GM20000 (cell line): ENCODE measurements at places on chromosomes 6 and 20.

- no peak for DNase-seq
Measured at GRCh38 chr6:122066200-122066599, 333.3 kb upstream of the HSF2 start.

DNA sequence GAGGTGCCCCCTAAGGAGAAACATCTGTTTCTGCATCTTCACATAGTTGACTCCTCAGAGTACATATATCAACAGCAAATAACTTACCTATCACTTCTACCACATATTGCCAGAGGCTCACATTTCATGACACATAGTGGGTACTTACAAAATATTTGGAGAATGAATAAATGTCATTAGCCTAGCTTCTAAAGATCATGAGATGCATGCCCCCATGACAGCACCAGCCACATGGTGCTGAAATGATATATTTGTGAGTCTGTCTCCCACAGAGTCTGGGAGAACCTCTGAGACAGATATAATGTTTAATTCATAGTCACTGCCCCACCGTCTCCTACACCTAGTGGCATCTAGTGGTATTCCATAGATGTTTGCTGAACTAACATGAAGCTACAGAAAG is 555.6 kb downstream of the KIF16B start:
- no peak for DNase-seq

DNA sequence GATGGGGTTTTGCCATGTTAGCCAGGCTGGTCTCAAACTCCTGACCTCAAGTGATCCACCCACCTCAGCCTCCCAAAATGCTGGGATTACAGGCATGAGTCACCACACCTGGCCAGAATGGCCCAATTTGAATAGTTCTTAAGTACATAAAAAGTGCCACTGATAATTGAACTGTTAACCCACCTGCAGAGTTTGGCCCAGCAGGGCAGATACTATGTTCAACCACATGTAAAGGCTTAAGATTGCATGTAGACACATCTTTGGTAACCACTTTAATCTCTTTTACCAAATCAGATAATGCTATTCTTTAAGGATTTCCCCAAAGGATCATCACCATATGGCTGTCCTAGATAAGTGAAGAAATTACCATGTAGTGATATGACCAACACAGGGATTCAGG is 21.3 kb upstream of the SGK1 start:
- no peak for DNase-seq

DNA sequence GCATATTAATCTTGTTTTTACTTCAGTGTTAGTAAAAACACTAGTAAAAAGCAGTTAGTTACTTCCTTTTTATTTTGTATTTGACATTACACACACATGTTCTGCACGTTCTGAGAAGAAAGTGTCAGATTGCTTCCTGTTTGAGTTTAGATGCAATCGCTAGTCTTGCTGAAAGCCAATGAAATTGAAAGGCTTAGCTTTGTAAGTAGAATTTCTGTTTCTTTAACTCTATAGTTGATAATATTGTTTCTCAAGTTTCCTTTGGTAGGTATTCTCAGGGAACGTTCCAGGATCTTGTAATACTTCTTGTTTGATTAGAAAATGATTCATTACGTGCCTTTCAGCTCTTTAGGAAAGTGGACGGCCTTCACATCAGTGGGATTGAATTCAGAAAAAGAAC is 55.0 kb downstream of the CDKAL1 start:
- no peak for DNase-seq

DNA sequence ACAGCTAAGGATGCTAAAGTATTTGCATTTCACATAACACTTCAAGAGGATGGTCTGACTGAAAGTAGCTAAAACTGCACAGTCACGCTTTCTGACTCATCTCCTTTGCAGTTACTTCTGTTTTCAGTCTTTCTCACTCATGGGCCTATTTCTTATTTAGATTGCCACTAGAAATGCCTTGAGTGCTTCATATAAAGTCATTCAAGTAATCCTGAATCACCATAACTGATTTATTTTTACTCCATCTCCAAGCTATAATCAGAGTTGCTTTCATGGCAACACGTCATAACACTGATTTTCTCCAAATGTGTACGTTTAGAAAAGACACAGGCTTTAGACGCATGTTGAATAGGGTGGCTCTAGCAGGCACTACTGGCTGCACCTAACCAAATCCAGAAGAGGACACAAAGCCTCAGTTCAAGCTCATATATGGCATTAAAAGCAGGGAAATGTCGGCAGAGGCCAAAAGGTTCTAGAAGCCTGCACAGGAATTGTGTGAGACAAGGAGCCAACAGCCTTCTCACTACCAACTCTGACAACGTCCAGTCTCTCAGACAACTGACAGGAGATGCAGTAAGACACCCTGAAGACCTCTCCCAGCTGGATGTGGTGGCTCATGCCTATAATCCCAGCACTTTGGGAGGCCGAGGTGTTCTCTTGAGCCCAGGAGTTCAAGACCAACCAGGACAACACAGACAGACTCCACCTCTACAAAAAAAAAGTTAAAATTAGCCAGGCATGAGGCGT is 64.1 kb upstream of the BEND6 start:
- peak; percentile 86 for DNase-seq

- peak; percentile 4 for DNase-seq
Measured at GRCh38 chr6:91240878-91241603, 654.2 kb upstream of the MAP3K7 start.

DNA sequence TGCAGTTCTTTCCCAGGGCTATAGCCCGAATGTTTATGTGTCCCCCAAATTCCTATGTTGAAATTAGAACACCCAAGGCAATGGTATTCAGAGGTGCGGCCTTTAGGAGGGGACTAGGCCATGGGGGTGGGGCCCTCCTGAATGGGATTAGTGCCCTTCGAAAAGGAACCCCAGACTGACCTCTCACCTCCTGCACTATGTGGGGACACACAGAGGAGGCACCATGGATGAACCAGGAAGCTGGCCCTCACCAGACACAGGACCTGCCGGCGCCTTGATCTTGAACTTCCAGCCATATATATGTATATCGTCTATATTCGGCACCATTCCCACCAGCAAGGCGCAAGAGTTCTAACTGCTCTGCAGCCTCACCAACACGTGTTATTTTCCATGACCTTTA is 101.5 kb upstream of the BHLHE23 start:
- no peak for DNase-seq

DNA sequence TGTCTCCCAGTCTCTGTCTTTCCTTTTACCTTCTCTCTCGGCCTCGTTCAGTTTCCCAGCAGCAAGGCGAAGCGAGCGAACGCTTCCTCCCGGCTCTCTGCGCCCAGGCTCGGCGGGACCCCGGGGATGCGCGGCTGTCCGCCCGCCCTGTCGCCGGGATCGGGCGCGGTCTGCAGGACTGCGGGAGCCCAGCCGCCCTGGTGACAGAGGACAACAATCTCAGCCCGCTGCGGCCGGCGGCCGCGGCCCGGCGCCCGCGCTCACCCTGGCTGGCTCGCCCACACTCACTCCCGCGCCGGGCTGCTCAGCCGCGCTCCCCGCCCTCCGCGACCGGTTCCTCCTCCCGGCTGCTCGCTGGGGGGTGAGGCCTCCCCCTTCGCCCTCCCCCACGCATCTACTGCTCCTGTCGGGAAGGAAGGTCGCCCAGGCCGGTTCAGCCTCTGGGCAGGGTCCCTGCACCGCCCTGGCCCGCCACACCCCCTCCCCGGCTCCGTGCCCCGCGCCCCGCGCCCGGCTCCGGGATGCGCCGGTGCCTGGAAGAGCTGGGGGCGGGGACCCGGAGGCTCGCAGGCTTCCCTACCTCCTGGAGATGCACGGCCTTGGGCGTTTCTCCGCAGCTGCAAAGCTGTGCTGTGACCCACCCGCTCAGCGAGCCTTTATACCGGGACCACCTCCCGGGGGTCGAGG is 410 bp downstream of the SYNE1 start:
- DNase-seq = peak; percentile 45

- DNase-seq = no peak
Measured at GRCh38 chr20:57870597-57871236, 160.9 kb upstream of the PMEPA1 start.

DNA sequence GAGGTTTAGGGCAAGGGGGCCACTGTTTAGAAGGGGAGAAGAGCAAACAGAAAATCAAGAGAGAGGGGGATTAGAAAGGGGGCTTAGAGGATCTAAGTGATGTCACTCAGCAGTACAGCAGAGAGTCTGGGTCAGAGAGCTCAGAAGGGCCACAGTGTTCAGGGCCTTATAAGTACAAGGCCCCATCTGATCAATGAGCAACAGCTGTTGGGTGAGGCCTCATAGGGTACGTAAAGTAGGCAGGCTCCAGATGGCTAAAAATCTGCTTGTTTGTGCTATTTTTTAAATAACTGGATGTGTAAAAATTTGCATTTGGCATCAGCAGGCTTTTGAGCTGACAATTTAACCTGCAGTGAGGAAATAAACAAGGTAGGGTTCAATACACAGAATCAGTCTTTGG is 149.8 kb downstream of the SH3BGRL2 start:
- no peak for DNase-seq

DNA sequence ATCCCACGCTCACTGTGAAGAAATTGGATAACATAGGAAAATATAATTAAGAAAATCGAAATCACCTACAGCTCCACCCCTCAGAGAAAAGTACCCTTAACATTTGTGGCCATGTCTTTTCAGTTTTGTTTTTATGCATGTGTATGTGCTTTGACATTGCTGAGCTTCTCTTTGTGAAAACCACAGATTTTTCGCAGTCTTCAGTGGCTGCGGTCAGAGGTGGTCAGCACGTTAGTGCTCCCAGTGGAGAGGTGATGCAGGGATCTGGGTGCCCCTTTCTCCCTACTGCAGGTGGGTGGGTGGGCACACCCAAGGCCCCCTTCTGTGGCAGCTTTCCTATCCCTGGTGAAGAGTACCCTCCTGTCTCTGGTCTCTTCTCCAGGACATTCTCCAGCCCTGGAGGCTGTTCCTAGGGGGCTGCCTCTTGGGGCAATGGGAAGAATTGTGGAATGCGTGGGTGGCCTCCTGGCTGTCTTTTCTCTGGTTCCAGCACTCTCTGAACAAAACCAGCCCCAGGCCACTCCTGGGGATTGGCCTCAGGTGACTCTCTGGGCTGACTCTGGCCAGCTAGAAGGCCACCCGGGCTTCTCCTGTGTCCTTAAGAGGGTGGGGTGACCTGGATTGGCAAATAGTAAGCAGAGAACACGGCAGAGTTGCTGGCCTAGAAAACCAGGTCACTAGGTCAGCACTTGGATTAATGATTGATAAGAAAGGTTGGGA is 49.8 kb upstream of the FANCE start:
- peak; percentile 56 for DNase-seq

DNA sequence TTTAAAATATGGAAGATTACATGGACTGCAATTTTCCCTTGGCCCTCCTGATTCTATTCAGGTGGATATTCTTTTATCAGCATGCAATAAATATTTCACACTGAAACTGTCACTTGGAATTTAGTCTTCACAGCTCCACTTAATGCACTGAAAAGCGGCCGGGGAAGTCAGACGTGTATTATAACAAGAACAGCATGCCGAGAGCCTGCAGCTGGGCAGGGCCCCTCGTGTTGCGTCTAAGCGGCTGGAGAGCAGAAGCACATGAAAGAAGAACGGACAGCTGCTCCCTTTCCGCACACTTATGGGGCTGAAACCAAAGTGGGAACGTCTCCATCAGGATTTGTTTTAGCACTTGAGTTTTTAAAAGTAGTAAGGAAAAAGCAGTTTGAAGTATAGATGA is 57.2 kb downstream of the LYRM4 start:
- DNase-seq = no peak

GRCh38 chr20:2799271-2799670 is 1.2 kb downstream of the CPXM1 start:
- DNase-seq = no peak

DNA sequence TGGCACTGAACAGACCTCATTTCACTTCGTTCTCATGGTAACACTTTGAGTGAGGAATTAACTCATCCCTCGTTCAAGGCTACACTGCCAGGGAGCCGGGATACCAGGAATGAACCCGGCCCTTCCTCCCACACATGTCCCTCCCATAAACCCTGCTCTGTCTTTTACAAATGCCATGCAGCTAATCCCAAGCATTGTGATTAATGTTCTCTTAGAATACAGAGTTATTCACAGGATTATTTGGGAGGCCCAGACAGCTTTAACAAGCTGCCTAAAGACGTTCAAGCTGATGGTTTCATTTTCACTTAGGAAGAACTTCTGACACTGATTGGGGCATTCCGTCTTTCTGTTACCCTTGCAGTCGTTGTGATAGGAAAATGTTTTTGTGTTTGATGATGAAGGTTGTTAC is 42.5 kb upstream of the CD83 start:
- DNase-seq = peak; percentile 51

GRCh38 chr6:31010393-31011060 is at the start of gene MUC22:
Gene MUC22, plus strand, starts transcription at chr6:31010474. Its CDS starts 233 bp downstream, at chr6:31010707.
- no peak for DNase-seq

DNA sequence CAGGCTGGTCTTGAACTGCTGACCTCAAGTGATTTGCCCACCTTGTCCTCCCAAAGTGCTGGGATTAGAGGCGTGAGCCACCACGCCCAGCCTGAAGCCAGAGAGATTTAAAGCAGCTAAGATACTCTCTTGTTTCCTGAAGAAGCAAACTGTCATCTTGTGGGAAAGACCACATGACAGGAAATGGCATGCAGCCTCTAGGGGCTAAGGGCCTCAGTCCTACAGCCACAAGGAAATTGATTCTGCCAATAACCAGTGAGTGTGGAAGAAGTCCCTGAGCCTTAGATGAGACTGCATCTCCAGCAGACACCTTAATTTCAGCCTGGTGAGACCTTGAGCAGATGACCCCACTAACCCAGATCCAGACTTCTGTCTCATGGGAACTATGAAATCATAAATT is 40.9 kb downstream of the KIZ start:
- no peak for DNase-seq

DNA sequence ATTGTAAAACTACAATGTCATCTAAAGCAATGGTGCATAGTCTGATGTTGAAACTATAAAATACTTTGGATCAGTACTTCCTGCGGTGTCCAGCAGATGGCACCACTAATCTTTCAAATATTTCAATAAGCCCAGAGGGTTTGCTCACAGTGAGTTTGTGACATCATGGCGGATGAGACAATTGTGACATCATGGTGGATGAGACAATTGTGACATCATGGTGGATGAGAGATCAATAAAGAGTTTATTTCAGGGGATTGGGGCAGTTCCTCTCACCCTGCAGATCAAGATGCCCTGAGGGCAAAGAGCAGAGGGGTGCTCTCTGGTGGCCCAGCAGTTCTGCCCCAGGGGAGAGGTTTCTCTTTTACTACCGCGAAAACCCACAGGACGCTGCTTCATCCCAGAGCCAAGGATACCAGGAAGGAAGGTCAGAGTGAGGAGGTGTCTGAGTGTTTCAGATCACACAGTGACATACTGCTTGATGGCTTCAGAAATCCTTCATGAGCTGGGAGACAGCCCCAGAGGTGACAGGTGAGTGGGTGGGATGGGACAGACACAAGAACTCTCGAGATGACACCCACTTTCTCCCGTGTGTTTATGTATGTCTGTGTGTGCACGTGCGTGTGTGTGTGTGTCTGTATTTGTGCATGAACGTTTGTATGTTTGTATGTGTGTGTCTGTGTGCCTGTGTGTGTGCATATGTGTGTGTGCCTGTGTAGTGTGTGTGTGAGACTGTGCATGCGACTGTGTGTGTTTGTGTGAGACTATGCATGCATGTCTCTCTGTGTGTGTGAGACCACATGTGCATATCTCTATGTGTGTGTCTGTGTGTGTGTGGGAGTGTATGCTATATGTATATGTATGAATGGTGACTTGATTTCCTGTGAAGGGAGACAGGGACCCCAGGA is 7.3 kb upstream of the ULBP2 start:
- peak; percentile 61 for DNase-seq
